ENCODE measurements at places on chromosomes 3 and 15.
A peak's percentile ranks its signal among the peaks of the same experiment; 100 is the strongest.

DNA sequence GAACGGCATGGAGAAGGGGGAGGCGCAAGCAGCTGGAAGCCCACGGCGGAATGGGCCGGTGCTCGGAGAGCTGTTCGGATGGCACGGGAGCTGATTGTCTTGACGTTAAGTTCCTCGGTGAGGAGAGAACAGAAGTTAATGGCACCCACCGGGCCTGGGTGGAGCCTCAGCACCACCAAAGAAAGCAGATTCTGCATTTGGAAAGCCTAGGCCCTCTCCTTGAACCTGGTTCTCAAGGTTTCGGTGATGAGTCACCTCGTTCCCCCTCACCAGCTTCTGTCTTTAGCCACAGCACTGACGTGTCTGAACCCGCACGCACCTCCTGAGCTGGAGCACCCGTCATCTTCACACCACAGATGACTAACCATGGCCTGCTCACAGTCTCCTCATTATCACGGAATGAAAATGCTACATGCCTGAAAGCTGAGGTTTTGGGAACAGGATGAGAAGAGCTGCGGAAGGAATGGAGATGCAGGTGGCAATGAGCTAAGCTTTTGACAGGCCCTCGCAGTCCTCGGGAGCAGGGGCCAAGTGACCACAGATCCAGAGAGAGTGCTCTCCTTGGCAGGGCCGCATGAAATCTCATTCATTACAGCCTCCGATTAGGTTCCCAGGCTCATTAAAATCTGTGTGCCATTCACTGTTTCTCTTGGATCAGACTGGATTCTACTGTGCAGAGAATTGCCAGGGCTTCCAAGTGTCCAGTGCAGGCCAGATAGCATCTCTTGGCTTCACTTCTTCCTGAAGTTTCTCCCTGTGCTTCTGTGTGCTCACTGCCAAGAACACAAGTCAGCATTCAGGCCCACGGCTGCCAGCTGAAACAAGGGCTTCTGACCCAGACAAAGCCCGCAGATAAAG, 96.3 kb upstream of the DLG1 start:
- DNase-seq: peak; percentile 69

DNA sequence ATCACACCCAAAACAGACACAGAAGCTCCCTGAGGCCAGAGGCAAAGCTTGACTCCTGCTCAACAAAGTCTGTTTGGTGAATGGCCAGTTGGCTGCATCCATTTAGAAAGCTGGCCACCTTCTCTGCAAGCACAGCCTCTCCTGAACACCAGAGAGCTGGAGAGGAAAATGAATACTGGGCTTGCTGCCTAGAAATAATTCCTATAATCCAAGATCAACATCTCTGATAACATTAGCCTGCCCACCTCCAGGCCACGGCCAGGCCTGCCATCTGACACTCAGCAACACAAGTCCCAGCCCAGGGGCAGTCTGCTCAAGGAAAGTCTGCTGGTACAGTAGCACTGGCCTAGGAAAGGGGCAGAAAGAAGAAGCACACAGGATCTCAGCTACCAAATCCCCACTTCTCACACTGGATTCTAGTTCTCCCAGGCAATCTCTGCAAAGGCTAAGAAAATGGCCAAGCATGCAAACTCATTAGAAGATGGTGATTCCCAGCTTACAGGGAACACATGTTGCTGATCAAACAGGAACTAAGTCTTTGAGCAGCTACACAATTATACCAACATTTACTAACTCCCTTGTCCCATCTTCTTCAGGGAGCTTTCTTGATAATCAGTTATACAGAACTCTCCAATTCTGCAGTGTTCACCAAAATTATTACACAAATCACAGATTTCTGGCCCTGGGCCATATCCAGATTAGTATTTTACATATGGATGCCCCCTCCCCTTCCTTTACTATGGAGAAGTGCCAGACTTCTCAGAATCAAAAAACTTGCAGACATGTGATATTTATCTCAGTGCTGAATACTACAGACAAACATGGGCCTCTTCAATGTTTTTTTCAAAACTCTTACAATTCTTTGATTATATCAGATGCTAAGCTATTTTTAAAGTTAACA, 9.9 kb downstream of the TBC1D2B start:
- no peak for DNase-seq

DNA sequence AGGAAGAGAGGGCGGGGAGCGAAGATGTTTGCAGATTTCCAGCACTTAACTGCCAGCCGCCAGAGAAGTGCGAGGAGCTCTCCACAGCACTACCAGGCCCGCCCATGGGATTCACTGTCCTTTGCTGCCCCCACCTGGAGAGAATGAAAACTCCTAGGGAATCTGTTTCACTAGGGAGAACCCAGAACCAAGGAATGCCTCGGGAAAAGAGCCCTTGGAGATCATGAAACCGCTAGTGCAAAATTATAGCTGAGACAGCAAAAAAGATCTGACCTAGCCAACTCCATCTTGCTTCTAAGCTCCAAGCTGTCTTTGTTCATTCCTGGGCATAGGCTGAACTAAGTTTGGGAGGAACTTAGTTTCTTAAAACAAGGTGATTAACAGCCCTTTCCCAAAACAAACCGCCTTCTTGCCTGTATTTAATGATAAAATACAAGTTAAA, 82.6 kb upstream of the GCNT3 start:
- DNase-seq: peak; percentile 76

- peak; percentile 86 for DNase-seq
Measured at GRCh38 chr15:100918034-100918689, 995 bp upstream of the LRRK1 start.

- DNase-seq: no peak
Measured at GRCh38 chr3:127115691-127116351, 77.1 kb upstream of the PRR23E start.

All from stimulated activated CD4-positive, alpha-beta T cell treated with anti-CD3 and anti-CD28 coated beads, Interleukin-15, amount 100 ng/mL, for 24 hours (primary cell).